Hematopoietic multipotent progenitor cell treated with erythropoietin and hydrocortisone succinate and interleukin-3 and kit ligand, for 8 days (in vitro differentiated cells): ENCODE measurements at places on chromosomes 6 and 20.

GRCh38 chr6:113221850-113222249 is 635.3 kb upstream of the MARCKS start:
- DNase-seq = no peak

DNA sequence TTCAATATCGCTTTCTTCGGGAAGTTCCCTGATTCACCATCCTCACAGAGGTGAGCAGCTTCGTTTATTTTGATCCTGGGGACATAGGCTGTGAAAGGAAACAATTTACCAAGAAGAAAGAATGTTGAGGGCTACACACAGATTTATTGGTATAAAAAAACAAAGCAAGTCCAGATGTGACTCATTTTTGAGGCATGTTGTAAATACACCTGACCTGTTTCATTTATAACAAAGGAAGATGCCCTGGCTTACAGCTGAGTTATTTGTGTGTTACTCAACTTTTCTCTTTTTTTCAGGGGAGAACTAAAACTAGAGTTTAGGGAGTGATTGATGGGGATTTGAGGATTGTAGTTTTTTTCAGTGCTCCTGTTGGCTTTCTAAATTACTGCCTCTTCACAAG is 489.5 kb downstream of the CBLN4 start:
- no peak for DNase-seq

GRCh38 chr20:35478804-35479472 is 23.5 kb downstream of the CEP250 start:
- no peak for DNase-seq

- DNase-seq = no peak
These were observed 254.7 kb downstream of the TSHZ2 start for GRCh38 chr20:53226826-53227225.

GRCh38 chr6:13559251-13559650 is 15.2 kb upstream of the SIRT5 start:
- DNase-seq = no peak

DNA sequence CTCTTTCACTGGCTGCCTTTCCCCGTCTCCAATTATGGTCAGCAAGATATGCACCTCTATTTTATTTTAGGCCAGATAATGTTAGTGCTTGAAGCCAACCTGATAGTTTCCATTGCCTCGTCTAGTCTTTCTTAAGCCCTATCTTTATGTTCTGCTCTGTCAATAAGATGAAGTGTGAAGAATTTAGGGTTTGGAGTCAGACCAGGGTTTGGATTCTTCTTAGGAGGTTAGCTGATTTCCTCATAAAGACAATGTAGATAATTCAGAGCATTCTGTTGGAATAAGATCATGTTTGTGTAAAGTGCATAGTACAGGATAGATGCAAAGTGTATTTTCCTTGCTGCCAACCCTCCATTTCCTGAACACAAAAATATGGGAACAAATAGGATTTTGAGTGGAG is 43.8 kb downstream of the PKIB start:
- no peak for DNase-seq

DNA sequence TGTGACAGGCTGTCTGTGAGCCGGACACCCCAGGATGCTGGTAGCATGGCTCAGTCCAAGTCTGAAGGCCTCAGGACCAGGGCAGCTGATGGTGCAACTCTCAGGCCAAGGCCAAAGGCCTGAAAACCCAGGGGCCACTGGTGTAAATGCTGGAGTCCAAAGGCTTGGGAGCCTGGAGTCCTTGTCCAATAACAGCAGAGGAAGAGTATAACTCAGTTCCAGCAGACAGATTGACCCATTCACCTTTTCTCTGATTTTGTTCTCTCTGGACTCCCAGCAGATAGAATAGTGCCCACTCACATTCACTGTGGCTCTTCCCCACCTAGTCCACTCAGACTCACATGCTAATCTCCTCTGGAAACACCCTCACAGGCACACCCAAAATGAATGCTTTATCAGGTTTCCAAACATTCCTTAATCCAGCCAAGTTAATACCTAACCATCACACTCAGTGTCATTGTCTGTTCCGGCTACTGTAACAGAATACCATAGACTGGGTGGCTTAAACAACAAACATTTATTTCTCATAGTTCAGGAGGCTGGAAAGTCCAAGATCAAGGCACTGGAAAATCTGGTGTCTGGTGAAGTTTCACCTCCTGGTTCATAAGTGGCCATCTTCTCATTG is 5.0 kb upstream of the TRAF3IP2 start:
- DNase-seq = no peak

DNA sequence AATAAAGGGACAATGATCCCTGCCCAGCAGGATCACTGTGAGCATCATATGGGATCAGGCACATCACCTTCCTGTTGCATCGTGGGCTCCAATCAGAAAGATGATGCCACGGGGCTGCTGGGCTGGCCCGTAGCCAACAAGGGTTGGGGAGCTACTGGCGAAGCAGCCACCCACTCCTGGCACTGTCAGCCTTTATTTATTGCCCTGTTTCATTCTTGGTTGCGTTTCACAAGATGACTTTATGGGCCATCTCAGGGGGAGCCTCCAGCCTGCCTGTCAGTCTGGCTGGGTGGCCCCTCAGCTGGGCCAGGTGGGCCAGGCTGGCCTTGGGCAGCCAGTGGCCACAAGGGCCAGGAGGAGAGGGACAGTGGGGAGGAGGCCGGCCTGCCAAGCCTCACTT is 17.3 kb downstream of the VSTM2L start:
- DNase-seq = no peak

GRCh38 chr20:41701588-41702348 is 83.6 kb upstream of the CHD6 start:
- DNase-seq = no peak

DNA sequence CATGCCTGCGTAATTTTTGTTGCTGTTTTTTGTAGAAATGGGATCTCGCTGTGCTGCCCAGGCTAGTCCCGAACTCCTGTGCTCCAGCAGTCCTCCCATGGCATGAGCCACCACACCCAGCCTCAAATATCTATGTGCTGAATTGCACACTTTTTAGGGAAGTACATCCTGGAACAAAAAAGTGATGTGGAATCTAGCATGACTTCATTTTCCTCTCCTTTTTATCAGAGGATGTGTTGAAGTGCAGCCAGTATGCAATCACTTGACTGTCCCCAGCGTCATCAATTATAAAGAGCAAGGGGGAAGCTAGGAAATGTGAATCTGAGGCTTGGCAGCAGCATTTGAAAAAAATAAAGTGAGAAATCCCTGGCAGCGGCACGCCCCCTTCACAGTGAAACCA is 6.4 kb upstream of the EXOC2 start:
- DNase-seq = no peak

- no peak for DNase-seq
These were observed 79.1 kb downstream of the LRRC1 start for GRCh38 chr6:53873922-53874321.

DNA sequence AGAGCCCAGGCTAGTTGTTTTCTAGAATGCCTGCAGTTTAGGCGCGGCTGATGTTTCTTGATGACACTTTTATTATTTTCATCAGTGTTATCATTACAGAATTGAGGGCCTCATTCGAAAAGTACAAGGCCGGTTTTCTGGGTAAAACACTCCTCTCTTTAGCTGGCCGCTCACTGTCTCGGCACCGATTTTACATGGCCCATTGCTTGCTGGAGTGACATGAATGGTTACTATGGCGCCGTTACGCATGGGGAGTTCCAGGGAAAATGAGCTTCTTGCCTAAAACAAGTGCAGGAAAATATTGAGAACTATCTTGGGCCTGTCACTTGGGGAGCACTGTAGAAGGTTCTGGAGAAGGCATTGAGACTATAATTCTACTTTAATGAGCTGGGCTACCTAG is 317.8 kb downstream of the CDH4 start:
- DNase-seq = no peak

- no peak for DNase-seq
These were observed 15.7 kb upstream of the HEY2 start for GRCh38 chr6:125733516-125734300.

- DNase-seq = no peak
These were observed 43.8 kb downstream of the ERMARD start for GRCh38 chr6:169795196-169795595.

DNA sequence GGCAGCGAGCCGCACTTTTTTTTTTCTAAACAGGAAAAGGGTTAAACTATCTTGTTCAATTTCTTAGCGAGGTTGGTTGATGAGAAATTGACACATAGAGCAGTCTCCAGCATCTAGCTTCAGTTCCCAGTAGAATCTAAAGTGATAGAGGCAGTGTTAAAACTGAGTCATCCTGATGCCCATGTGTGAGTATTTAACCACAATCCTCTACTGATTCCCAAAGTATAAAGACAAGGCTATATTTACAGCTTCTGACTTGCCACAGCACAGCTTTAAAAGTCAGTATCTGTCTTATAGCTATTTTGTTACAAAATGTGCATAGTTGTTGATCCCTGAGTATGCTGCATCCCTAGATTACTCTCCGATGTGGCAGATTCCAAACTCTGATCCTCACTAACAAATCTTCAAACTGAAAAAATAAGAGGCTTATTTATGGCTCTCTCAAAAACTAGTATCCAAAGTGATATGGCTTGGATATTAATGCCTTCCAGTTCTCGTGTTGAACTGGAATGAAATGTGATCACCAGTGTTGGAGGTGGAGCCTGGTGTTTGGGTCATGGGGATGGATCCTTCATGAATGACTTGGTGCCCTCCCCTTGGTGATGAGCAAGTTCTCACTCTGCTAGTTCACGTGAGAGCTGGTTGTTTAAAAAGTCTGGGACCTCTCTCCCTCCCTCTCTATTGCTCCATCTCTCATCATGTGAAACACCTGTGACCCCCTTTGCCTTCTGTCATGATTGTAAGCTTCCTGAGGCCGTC is 13.1 kb upstream of the POPDC3 start:
- DNase-seq = no peak

DNA sequence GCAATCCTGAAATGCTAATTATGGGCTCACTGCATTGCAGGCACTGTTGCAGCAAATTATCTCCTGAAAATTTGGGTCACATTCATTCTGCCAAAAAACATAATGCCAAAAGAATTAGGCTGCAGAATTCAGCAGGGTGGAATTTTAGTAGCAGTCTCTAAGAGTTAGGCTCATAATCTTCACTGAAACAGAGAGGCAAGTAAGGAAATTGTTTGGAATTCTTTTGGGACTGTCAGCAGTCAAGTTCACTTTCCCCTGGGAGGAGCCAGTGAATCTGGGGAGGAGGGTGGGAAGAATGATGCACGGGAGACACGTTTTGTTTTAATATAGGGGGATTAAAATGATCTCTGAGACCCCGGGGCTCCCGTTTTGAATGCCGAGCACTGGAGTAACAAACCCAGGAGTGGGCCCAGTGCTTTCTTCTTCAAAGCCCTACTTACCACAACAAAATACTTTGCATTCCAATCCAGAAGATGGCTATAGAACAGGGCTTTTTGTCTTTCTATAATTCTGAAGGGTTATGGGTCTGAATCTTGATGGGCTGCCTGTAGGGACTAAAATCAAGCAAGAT is 44.7 kb downstream of the SOBP start:
- no peak for DNase-seq

GRCh38 chr6:74113901-74114300 is 417.9 kb downstream of the CD109 start:
- no peak for DNase-seq

DNA sequence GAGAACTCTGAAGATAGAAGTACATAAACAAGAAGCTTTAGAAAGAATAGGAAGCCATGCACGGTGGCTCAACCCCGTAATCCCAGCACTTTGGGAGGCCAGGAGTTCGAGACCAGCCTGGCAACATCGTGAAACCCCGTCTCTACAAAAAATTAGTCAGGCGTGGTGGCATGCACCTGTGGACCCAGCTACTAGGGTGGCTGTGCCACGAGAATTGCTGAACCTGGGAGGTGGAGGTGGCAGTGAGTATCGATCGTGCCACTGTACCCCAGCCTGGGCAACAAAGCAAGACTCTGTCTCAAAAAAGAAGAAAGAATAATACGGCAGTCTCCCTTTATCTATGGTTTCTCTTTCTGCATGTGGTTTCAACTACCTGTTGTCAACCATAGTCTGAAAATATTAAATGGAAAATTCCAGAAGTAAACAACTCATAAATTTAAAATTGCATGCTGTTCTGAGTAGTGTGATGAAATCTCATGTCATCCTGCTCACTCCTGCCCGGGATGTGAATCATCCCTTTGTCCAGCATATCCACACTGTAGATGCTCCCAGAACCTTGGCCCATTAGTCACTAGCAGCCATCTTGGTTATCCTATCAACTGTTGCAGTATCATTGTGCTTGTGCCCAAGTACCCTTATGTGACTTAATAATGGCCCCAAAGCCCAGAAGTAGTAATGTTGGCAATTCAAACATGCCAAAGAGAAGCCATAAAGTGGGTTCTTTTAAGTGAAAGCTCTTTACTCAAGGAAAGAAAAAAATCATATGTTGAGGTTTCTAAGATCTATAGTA is 22.1 kb downstream of the DEK start:
- no peak for DNase-seq

DNA sequence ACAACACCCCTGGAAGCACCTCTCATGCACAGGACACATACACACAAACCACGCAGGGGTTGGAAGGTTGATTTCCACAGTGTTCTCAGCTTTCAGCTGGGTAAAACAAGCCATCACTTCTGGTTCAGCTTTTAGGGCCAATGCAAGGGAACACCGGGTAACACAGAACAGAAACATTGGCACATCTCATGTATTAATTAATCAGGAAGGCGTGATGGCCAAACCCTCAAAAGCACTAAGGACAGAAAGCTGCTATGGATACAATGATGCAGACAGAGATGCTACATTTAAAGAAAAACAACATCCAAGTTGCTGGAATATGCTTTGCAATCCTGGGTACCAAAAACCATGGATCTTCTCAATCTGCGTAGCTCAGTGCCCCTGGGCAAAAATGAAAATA is 104.3 kb upstream of the BEND6 start:
- DNase-seq = no peak

DNA sequence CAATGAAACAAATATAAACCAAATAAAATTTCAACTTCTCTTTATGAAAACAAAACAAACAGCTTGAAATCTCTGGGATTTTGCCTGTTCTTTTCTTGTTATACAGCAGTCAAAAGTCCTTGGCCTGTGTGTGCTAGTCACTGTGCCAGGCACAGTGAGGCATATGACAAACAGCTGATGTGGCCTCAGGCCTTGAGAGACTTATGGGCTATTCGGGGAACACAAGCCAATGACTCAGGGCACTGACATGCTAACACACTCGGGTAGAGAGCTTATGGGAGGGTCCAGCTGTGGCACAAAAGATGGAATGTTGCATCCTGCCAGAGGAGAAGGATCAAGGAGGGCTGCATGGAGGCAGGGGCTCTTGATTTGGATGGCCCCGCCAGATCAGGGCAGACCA is 95.4 kb upstream of the NKX2-2 start:
- DNase-seq = no peak

DNA sequence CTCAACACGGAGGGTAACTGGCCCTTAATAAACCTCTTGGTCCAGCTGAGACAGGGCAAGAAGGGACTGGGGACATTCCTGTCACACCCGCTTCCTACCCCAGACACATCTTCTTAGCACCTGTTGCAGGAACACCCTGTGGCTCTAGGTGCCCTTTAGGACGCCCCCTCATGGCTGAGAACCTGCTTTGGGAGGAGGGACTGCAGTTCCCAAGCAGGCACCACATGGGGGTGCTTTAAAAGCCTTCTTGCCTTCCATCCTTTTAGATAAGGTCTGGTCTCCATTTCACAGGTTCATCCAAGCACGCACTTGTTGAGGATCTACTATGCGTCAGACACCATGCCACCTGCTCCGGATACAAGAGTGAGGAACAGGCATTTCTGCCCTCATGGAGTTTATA is 26.6 kb downstream of the NSFL1C start:
- DNase-seq = peak; percentile 48
